ENCODE measurements at places on chromosomes 4 and X.

- DNase-seq: no peak
These were observed 69.8 kb downstream of the ZNF827 start for GRCh38 chr4:145868637-145869409.

DNA sequence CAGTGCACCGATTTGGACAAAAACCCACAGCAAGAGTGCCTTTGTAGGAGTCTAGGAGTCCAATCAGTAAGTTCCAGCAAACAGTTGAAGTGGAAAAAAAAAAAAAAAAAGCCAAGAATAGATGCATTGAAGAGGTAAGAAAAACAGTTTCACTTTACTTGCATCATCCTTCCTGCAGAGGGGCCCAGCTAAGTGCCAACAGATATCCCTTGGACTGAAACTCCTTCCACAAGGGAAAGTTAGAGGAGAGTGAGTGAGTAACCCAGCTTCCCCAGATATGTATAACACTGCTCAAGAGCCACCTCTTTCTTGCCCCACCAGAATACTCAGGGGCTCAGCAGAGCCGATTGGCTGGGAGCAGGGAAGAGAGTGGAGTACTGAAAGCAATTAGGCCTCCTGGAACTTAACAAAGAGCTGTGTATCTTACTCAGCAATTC lies 617.7 kb upstream of the SMIM31 start:
- DNase-seq: no peak

GRCh38 chrX:314781-315595 lies 3.6 kb downstream of the GTPBP6 start:
- DNase-seq: no peak

DNA sequence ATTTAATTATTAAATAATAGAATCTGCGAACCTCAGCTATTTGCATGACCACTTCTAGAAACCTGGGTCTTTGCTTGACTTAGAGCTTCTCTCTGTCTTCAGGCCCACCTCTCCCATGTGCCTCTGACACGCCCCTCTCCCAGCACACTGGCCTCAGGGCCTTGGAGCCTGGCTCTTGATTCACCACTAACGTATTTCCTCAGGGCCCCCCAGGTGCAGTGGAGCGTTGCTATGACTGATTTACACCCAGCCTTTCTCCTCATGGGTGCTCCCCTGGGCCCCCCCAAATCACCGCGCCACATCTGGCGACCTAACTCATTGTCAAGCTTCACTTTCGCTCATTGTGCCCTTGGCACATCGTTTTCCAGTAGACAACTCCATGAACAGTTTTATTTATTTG lies 37.9 kb upstream of the TENM3 start:
- DNase-seq: no peak

Measured in 8988T (cell line).